ENCODE measurements at places on chromosomes 7 and 10.

DNA sequence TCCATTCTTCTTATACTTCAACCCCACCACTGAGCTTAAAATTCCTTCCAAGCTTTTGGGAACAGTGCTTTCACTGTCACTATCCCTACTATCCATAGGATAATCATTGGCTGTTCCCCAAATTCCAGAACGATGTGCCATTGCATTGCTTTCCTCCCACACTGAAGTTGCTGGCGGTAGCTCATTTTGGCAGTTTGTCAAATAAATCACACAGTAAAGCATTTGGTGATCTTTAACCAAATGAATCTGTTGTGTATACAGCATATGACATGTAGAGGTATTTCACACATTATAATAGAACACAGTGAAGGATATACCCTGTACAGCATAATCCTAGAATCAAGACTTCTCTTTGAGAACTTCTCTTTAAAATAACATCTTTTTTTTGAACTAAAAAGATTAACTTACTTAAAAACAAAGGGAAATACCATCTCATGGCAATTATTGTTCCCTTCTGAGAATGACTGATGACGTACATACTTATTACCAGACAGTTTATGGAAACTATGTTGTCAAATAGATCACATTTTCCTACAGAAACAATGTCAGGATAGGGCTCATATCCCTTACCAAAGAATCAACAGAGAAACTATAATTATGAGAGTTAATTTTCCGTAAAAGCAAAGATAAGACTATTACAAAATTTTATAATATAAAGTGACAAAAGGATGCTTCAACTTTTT is 93.6 kb downstream of the CTNNA3 start:
- no peak for DNase-seq

DNA sequence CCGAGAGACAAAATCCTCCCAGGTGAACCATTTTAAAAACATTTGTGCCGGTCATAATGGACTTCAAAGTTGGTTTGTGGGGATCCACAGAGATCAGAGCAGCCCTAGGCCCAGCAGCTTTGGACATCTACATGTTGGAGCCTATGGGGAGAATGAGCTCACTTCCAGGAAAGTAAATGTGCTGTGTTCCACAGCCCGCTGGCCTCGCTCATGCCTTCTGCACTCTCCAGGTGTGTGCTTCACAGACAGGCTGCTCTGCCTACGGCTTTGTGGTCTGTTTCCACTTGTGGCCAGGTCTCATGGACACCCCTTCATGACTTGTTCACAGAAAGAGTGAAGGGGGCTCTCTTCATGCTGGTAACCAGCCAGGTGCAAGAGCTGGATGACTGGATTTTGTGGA is 141.6 kb downstream of the ADARB2 start:
- DNase-seq, result no peak

- no peak for DNase-seq
These were observed 54.2 kb upstream of the CAMK2B start for GRCh38 chr7:44379366-44380188.

DNA sequence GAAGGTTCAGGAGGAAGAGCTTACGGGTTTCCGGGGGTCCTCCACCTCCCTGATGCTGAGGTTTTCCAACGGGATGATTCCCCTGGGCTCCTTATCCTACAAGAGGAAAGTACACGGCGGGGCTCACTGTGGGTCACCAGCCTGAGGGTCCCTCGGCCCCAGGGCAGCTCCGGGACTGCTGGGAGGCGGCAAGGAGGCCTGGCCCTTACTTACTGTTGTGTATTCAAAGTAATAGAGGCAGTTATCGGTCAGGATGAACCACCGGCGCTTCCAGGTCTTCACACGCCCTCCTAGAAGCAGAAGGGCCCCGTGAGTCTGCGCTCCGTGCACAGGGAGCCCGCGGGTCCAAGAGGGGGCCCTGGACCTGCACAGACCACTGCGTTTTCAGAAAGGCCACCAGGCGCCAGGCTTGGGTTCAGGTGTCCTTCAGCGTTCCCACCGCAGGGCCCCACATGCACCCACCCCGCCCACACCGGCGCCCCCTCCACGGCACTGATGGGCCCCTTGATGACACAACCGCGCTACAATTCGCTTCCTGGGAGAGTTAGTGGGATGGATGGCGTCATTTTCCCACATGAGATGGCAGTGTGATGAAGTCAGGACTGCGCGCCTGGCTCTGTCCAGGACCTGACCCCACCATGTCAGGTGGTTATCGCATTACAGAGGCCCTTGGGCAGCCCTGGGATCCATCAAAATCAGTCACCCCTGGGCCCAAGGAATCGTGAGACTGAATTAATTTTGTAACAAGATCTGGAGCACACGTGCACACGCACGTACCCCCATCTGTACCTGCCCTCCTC is 106.7 kb downstream of the CYTH3 start:
- no peak for DNase-seq

- DNase-seq, result no peak
These were observed 115.8 kb upstream of the ITGB1 start for GRCh38 chr10:33073641-33074415.

Measured in activated T-cell treated with anti-CD3 and anti-CD28 coated beads, Interleukin-2, amount 50 U/mL, for 24 hours (primary cell).